Naive thymus-derived CD4-positive, alpha-beta T cell (primary cell): ENCODE measurements at places on chromosomes 6 and 20. TPM values are rescaled to one million over a fixed set of nuclear protein-coding genes. Genes with fewer than 3 reads are reported as not detected.
A peak's percentile ranks its signal among the peaks of the same experiment; 100 is the strongest.

Gene CD93
- total RNA-seq = 9.5 TPM

Gene ANKEF1
- total RNA-seq = 2.7 and 2.8 TPM in 2 replicates

Gene RBBP9
- 7.2 TPM for total RNA-seq

Gene GNMT
- total RNA-seq = 0.95 TPM

Gene FAM83C
- total RNA-seq = not detected

Gene DDX27
- 72.5 TPM for total RNA-seq

DNA sequence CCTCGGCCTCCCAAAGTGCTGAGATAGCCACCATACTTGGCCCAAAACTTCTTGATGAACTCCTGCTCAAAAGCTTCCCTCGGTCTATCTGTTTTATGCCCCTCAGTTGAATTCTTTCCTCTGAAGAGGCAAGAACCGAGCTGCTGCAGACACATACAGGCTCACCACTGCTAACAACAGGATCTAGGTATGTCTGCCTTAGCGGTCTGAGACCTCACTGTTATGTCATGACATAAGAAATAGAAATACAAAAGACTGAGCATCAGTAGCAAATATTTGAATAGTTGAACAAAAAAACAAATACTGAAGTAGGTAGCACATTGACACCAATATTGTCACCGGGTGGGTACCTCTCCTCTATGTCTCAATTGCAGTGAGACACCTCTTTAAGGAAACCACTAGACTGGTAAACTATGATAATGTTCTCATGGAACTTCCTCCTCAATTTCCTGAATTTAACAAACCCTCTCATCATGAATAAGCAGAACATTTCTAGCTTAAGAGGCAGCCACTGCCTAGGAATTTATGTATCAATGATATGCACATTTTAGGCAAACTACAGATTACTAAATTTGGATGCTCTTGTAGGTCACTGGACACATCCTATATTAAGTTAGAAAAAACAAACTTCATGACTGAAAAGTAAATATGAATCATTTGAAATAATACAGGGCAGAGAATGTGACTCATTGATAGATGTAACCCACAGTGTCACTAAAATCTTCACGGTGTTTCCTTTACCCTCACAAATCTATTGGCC lies 9.4 kb upstream of the STXBP5 start:
- H3K4me1 ChIP-seq = no peaks in the 10 kb centered on the region
- no peak for DNase-seq
- no peak overlapping the region for H3K27ac ChIP-seq
- H3K36me3 ChIP-seq = no peaks in the 10 kb centered on the region
- no peaks in the 10 kb centered on the region for H3K27me3 ChIP-seq

GRCh38 chr6:111159633-111160032 lies 72.3 kb downstream of the SLC16A10 start:
- no peaks in the 10 kb centered on the region for H3K4me1 ChIP-seq
- H3K27ac ChIP-seq = no peak overlapping the region
- no peaks in the 10 kb centered on the region for H3K36me3 ChIP-seq
- no peak overlapping the region for H3K4me3 ChIP-seq

- no peaks in the 10 kb centered on the region for H3K27me3 ChIP-seq
- H3K27ac ChIP-seq = no peak overlapping the region
- no peak for DNase-seq
- H3K36me3 ChIP-seq = no peaks in the 10 kb centered on the region
Measured at GRCh38 chr6:138656364-138657064, 117.1 kb upstream of the CCDC28A start.

DNA sequence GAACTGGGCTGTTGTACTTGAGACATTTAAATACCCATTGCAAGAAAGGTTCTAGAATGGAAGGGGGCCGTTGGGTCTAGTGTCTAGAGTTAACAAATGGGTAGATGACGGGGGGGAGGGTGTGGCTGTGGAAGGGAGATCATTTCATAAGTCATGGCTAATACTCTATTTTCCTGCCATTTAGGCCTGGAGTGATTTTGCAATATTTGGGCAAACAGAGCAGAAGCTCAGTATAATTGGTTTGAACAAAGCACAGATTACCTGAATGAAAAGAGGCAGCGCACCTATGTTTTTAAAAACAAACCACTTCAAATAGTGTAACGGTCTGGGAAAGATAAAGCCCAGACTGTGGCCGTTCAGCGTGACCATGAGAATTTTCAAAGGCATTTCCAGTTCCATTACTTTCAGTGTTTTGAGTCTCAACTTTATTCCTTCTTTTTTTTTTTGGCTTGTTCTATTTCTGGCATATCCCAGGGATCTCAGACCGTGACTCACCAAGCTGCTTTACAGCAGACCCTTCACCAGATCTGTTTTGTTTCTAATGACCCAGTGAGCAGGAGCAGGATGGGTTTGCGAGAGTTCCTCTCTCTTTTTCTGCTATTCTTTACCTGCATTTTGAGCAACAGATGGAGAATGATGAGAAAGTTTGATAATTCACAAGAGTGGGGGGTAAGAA lies 73.7 kb downstream of the LYRM2 start:
- H3K27ac ChIP-seq = no peak overlapping the region
- DNase-seq = no peak
- no peak overlapping the region for H3K4me3 ChIP-seq
- H3K27me3 ChIP-seq = no peaks in the 10 kb centered on the region
- no peaks in the 10 kb centered on the region for H3K4me1 ChIP-seq

- no peak overlapping the region for H3K4me3 ChIP-seq
- no peaks in the 10 kb centered on the region for H3K4me1 ChIP-seq
- DNase-seq = no peak
- H3K27ac ChIP-seq = no peak overlapping the region
- H3K36me3 ChIP-seq = no peaks in the 10 kb centered on the region
Measured at GRCh38 chr6:131387562-131388447, 185.2 kb upstream of the ARG1 start.

GRCh38 chr6:75458895-75459294 lies 34.7 kb downstream of the FILIP1 start:
- no peak for DNase-seq
- no peaks in the 10 kb centered on the region for H3K27me3 ChIP-seq
- no peak overlapping the region for H3K4me3 ChIP-seq
- no peaks in the 10 kb centered on the region for H3K4me1 ChIP-seq
- H3K36me3 ChIP-seq = no peaks in the 10 kb centered on the region

DNA sequence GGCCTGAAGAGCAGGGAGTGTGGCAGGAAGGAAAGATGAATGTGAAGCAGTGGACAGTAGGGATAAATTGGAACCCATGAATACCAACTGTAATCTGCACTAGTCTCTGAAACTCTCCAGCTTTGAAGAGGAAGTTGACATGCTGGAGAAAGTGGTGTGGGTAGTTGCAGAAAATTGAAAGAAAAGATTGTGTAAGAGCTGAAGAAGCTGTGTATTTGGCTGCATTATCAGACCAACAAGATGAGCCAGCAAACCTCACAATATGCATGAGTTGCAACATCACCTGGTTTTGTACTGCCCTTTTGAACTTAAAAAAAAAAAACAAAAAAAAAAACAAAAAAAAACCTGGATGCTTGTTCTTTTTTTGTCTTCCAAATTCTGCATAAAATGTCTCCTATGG lies 921.9 kb upstream of the EYS start:
- H3K36me3 ChIP-seq = no peaks in the 10 kb centered on the region
- H3K4me3 ChIP-seq = no peak overlapping the region
- H3K27me3 ChIP-seq = no peaks in the 10 kb centered on the region
- no peaks in the 10 kb centered on the region for H3K4me1 ChIP-seq
- no peak for DNase-seq
- H3K27ac ChIP-seq = no peak overlapping the region

GRCh38 chr6:130365166-130366106 lies at the start of gene TMEM200A:
TSS of gene TMEM200A (plus strand) at chr6:130366017. CDS start at chr6:130440423, 74,406 bp downstream.
- H3K4me3 ChIP-seq = peak within 1 kb of the TSS; percentile 68
- no peaks in the 10 kb centered on the region for H3K36me3 ChIP-seq
- no peak within 1 kb of the TSS for H3K27ac ChIP-seq

DNA sequence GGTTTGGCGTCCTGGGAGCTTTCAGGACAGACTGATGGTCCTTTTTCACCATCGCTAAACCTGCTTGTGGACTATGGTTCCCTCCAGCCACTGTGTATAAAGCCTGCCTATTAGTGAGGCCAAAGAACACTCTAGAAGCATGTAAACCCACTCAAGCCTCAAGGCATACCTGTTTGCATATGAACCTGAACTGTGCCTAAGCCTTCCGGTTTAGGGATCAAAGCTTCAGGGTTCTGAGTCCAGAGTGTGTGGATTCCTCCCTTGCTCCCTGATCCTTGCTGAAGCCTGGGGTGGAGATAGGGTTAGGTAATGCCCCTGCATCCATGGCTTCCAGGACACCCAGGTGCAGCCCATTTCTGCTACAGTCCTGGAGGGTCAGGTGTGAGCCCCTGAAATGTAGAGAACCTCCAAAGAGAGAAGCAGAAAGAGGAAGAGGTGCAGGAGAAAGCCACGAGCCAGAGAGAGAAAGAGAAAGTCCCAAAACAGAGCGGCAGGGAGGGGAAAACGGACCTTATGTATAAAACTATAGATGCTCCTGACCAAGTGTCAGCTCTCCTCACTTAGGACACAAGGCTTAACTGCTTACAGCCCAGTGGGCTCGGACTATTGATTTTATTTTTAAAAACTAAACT lies 93.3 kb downstream of the SCML4 start:
- H3K4me1 ChIP-seq = peaks cover 60% of the 10 kb centered on the region
- no peaks in the 10 kb centered on the region for H3K36me3 ChIP-seq
- peak overlapping the region; percentile 68 for H3K4me3 ChIP-seq

DNA sequence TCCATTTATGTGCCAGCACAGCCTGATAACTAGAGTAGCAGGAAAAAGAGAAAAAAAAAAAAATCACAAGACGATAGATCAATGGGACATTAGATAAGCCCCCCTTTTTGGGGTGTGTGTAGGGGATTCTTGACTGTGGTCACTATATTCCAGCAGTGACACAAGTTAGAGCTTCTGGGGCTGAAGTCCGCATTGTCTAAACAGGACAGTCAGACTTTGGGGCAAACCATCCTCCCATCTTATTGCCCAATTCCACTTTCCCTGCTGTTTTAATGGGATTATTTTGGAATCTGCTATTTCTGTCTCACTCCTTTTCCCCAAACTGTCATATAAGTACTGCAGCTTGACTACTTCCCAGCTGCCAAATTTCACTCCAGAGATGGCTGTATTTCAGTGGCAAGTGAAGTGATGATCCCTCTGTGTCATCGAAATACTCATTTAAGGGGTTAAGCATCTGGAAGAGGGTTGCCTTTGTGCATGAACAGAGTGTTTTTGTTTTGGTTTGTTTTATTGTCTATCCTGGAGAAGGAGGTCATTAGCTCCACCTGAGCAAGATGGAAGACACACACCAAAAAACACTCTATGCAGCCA lies 182.5 kb downstream of the ATXN1 start:
- H3K36me3 ChIP-seq = peaks cover 5% of the 10 kb centered on the region
- DNase-seq = no peak
- H3K4me1 ChIP-seq = no peaks in the 10 kb centered on the region
- no peak overlapping the region for H3K4me3 ChIP-seq
- no peak overlapping the region for H3K27ac ChIP-seq
- no peaks in the 10 kb centered on the region for H3K27me3 ChIP-seq

DNA sequence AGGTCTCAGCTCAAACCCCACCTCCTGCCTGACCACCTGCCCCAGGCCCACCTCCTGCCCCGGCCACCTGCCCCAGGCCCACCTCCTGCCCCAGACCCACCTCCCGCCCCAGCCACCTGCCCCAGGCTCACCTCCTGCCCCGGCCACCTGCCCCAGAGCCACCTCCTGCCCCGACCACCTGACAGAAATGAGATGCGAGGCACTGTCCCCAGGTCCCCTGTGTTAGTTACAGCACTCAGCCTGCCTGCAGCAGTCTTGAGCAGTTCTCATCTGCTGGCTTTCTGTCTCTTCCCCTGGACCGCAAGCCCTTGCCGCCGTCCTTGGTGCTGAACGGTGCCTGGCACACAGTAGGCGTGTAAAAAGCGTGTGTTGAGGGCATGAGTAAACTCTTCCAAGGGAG lies 79.5 kb downstream of the CDH4 start:
- H3K27me3 ChIP-seq = no peaks in the 10 kb centered on the region
- no peak for DNase-seq
- H3K36me3 ChIP-seq = no peaks in the 10 kb centered on the region
- H3K4me3 ChIP-seq = no peak overlapping the region
- H3K4me1 ChIP-seq = no peaks in the 10 kb centered on the region
